ENCODE measurements at places on chromosomes 7 and 10.

GRCh38 chr7:18189500-18190126, 162.0 kb upstream of the PRPS1L1 start:
- no peak for DNase-seq

DNA sequence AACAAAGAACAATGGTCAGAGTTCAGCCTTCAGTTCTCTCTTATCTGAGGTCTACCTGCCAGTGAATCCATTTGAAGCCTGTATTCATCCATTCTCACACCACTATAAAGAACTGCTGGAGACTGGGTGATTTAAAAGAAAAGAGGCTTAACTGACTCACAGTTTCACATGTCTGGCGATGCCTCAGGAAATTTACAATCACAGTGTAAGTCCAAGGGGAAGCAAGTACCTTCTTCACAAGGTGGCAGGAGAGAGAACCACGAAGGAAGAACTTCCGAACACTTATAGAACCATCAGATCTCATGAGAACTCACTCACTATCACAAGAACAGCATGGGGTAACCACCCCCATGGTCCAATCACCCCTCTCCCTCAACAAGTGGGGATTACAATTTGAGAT, 33.0 kb upstream of the SLC25A13 start:
- no peak for DNase-seq

DNA sequence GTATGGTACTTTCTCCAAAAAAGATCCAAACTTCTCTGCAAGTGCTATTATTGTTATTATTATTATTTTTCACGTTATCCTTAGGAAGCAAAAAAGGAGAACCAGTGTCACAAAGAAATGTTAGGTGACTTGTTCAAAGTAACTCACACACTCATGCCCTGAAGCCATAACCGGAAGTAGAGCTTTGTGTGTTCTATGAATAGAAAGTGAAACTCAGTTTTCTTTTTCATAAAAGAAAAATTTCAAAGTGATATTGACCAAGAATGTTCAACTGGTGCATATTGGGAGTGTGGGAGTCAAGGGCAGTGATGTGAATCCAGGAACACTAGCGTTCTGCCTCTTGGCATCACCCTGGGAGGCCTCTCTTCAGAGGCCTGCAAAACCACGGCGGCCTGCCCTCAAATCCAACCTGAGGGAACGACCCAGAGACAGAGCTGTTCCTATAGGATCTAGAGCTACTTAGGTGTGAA, 106.1 kb downstream of the PRKCQ start:
- no peak for DNase-seq

DNA sequence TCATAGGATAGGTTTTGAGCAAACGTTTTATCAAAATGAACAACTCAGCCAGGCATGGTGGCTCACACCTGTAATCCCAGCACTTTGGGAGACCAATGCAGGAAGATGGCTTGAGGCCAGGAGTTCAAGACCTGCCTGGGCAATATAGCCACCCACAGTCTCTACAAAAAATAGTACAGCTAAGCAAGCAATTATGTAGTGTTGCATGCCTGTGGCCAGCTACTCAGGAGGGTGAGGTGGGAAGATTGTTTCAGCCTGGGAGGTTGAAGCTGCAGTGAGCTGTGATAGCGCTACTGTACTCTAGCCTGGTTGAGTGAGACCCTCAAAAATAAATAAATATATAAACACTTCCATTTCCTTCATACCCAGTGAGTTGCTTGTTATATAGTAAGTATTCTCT, 67.1 kb downstream of the LSMEM1 start:
- DNase-seq: no peak

DNA sequence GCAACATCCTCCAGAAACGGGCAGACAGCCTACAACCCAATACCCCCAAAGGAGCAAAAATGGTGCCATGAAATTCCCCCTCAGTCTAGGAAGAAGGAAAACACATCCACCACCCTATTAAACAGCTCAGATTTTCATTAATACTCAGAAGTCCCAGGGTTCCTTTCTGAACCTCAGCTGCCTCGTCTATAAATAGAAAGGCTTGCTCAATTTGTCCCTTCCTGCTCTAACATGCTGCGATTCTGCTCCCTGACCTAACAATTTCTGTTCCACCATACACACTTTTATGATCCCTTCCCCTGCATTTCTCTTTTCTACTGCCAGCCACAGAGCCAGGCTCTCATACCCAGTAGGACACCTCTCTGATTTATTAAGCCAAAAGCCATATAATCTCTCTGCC, 68.1 kb downstream of the MTERF1 start:
- no peak for DNase-seq

- DNase-seq: no peak
These were observed 395.0 kb downstream of the ZWINT start for GRCh38 chr10:55966101-55966500.

GRCh38 chr7:144957998-144958397, 122.1 kb upstream of the TPK1 start:
- no peak for DNase-seq

DNA sequence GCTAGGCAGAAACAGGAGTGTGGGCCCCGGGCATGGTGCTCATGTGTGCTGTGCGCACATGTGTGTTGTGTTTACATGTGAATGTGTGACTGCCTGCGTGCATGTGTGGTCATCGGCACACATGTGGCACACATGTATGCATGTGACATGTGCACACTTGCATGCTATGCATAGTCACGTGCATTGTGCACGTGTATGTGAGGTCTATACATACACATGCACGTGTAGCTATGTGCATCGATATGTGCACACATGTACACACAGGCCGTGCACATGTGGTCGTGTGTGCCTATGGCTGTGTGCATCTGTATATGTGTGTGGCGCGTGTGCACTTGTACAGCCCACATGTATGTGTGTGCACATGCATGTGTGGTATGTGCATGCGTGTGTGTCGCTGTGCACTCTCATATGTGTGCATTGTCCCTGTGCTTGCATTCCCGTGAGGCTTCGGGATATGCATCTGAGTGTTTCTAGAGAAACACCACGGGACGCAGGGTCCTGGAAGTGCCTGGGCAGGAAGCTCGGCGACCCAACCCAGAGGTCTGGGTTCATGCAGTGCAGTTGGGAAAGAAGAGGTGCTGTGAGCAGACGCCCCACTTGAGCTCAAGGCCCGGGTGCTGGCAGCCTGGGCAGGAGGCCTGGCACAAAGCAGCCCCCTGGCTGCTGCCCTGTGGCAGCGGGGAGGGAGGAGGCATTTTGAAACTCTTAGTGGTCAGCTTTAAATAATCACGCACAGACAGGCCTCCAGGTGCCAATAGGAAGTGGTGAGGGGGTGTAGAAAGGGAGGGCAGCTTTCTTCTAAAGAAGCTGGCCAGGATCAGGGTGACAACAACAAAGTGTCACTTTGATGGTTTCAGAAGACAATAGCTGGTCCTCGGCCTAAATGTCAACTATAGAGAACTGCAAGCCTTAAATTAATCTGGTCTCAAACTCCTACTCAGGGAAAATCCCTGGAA, 410.0 kb upstream of the MGMT start:
- DNase-seq: no peak

DNA sequence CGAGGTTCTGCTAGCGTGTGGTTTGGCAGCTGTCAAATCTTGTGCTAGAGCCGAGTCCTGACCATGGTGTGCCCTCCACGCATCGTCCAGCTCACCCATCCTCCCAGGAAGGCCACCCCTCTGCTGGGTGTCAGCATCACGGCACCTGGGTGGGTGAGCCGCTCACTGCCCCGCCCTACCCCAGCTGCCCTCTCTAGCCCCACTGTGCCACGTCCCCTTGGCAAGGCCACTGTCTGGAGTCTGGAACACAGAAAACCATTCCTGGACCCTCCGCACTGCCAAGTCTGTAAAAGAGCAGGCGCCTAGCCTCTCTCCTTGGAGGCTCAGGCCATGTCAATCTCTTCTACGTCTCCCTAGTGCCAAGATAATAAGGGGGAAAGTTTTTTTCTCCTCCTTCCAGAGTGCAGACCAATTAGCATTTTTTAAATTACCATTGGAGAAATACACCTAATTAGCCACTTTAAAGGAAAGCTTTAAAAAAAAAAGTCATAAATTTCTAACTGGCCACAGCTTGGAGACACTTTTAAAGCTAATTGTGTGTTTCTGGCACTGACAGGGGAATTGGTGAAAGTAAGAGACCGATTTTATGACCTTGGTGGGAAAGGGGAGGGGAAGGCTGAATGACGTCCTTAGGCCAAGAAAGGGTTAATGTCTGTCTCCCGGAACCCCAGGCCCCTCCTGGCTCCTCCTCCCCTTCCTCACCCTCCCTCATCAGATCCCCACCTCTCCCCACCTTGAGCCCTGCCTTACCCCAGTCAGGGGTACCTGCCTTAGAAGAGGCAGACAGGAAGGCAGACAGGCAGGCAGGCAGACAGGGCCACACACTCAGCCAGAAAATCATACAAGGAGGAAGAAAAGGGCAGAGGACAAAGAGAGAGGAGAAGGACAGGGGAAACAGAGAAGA, 151.2 kb downstream of the PLXNA4 start:
- DNase-seq: no peak

- no peak for DNase-seq
These were observed 74.5 kb downstream of the COBL start for GRCh38 chr7:51242007-51242691.

GRCh38 chr7:29344334-29344978, 149.9 kb downstream of the CHN2 start:
- no peak for DNase-seq

GRCh38 chr10:111953949-111954348, 229.6 kb downstream of the GPAM start:
- DNase-seq: no peak

- no peak for DNase-seq
These were observed 251.0 kb downstream of the BMPER start for GRCh38 chr7:34156336-34156735.

DNA sequence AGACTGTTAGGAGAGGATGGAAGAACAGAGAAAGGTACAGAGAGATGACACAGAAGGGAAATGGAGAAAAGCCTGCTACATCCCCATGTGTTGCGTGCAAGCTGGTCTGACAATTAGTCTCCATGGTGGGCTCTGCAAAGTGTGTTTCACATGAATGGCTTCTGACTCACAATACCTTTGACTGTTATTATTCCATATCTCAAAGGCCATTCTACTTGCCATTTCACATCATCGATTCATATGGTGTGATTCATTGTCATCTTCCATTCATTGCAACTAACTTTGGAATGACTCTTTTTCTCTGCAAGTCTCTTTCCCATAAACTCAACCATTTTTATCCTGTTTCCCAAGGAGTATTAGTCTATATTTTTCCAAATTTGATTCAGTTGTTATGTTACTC, 208.9 kb upstream of the INHBA start:
- DNase-seq: no peak
